ENCODE measurements at places on chromosomes 1 and 21.

GRCh38 chr1:44437107-44437716, 32.2 kb downstream of the RNF220 start:
- peak; percentile 91 for DNase-seq

DNA sequence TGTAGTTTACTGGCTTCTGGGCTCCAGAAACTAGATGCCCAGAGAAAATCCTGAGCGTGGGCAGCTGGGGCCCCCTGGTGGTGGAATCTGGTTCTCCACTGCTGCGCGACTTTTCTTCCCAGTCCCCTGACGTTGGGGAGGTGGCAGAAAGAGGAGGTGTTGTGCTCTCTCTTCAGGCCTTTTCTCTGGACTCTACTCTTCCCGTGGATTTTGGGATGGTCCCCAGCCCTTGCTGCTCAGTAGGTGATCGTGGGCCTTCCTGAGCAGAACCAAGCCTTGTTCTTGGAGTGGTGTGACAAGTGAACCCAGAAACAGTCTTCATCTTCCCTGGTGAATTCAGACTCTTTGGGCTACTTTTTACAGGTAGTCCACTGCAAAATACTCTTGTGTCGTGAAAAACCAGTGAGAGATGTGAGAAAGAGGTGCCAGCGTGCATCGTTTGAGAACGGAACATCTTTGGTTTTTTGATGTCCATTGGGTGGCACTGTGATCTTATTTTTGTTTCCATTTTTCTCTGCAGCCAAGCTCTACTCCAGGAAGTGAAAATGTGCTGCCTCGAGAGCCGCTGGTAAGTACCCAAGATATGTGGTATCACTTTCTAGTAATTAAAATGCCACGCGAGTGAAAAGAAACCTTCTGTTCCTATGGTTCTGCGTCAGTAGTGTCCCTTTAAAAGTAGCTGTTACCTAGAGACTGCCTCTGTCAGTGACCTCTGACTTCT, 20.2 kb downstream of the PEX14 start:
- DNase-seq, result peak; percentile 99

GRCh38 chr1:56644919-56645676, at the start of gene PRKAA2:
Gene PRKAA2 (plus strand): TSS chr1:56645314. CDS start chr1:56645388, 74 bp downstream.
- DNase-seq, result peak; percentile 65

- no peak for DNase-seq
These were observed 23.8 kb upstream of the KCNA10 start for GRCh38 chr1:110542725-110543124.

DNA sequence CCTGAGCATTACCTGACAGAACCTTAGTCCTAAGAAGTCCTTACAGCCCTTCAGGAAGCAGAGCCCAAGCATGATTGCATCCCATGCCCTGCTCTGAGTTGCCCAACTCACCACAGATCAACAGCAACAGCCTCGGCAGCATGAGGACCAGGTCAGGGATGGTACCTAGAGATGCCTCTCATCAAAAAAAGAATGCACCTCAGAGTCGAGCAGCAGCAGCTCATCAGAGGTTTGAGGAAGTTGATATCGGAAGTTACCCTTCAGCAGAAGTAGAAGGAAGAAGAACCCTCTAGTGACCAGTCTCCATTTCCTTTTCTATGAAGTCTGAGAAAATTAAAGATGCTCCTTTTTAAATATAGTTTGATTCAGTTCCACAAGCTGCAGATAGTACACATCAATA, at the start of gene FCRL1:
FCRL1 (minus strand) TSS at position 225 of the 400 bp plus-strand sequence; CDS start at position 142, 83 bp downstream.
- no peak for DNase-seq

DNA sequence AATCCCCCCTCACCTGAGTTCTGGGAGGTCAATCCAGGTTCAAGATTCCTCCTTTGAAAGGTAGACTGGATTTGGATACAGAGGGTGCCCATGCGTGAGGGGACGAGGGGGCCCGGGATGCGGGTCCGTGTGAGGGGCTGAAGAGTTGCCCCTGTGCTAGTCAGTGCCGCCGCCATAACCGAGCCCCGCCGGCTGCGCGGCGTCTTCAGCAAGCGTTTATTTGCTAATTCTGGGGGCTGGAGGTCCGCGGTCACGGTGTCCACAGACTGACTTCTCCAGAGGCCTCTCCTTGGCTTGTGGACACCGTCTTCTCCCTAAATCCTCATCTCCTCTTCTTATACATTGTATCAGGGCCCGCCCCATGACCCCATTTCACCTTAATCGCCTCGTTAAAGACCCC, 20.9 kb upstream of the SAMD11 start:
- no peak for DNase-seq

GRCh38 chr1:200866521-200866920, 6.3 kb upstream of the GPR25 start:
- DNase-seq, result no peak

GRCh38 chr1:4615501-4615900, 38.9 kb upstream of the AJAP1 start:
- DNase-seq, result no peak

- no peak for DNase-seq
These were observed 133.9 kb upstream of the NFIA start for GRCh38 chr1:60948486-60948885.

- DNase-seq, result no peak
These were observed 125.0 kb downstream of the FOXD2 start for GRCh38 chr1:47562799-47563198.

DNA sequence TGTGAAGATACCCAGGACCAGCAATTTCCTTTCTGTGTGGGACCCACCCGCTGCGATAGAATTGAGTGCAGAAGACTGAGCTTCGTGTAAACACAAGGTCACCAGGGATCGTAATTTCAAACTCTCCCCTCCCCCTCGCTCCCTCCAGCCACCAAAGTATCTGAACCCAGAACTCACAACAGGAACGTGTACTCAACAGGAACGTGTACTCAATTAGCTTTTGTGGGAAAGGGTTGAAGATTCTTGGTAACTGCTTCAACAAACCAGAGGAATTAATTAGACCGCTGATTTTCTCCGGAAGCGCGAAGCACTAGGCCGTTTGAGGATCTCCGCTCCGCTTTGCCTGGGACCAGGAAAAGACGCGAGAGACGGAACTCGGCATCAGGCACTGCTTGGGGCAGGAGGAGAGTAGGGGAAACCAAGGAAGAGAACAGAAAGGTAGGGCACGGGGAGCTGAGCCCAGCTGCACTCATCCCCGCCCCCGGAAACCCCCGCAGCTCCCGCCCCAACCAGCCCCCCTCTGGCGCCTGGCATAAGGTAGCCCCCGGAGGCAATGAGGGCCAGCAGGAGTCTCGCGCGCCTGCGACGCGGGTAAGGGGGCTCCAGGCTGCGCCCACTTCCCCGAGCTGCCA, 453 bp downstream of the DRAM2 start:
- DNase-seq, result peak; percentile 60

DNA sequence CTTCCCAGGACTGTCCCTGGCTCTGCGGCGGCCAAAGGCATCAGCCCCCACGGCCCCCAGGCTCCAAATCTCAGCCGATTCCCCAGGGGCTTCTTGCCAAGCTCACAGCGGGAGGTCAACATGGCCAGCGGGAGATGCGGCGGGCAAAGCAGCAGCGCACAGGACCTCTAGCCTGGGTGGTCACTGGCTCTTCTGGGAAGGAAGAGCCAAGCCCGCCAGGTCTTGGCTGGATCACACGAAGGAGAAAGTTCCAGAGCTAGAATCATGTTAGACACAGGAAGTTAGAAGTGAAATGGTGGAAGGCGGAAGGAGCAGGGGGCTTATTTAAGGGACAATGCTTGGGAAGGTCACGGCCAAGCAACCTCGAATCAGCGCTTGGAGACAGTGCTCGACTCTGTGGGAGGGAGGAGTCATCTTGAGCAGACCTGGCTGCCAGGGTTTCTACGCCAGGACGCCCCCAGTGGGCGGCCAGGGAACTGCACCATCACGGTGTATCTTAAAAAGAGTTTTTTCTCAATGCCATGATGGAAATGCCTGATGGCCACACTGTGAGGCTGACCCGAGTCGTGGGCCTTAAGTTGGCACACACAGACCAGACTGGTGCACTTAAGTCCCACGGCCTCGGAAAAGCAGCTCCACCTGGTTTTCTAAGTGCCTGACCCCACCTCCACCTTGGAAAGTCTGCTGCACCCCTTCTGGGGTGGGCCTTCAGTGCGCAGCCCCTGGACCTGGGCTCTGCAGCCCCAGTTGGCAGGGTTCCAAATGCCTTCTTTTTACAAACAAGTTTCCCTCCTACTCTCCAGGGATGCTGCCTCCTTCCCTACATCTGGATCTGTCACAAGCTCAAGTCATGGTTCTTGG, 29.3 kb downstream of the SLC66A1 start:
- peak; percentile 56 for DNase-seq

DNA sequence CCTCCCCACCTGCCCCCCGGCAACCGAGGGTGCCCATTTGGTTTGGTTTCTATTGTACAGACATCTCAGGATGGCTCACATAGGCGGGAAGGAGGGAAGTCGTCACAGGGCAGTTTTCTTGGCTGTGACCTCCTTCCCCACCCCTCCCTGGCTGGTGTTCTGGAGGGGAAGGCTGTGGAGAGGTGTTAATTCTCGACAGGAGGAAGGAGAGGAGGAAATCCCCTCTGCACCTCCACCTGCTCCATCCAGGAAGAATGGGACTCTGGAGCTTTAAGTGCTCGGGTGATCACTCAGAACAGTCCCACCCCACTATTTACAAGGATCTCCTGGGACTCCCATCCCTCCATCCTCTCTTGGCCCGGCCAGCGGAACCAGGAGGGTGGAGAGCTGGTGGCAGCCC, 7.6 kb downstream of the MEX3A start:
- DNase-seq, result no peak

DNA sequence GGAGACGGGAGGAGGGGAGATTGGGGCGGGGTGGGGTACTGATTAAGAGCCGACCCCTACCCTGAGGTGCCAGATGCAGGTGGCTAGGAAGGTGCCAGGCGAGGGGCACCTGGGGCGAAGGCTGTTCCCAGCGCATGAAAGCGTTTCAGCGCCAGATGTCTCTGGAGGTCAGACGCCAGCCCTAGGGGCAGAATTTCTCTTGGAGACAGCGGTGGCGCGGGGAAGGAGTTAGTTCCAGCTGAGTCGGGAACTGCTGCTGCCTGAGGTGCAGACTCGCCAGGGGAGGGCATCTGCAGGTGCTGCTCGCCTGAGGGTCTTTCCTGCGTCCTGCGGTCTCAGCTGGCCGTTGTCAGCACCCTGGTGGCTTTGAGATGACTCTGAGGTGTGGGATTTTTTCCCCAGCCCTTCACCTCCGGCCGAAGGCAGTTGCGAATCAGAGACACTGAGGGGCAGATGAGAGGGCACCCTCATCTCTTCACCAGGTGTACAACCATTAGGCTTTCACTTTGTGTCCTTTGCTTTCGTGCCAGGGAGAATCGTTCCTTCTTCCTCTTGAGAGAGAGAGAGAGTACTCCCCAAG, 539 bp downstream of the CGN start:
- DNase-seq, result peak; percentile 66

DNA sequence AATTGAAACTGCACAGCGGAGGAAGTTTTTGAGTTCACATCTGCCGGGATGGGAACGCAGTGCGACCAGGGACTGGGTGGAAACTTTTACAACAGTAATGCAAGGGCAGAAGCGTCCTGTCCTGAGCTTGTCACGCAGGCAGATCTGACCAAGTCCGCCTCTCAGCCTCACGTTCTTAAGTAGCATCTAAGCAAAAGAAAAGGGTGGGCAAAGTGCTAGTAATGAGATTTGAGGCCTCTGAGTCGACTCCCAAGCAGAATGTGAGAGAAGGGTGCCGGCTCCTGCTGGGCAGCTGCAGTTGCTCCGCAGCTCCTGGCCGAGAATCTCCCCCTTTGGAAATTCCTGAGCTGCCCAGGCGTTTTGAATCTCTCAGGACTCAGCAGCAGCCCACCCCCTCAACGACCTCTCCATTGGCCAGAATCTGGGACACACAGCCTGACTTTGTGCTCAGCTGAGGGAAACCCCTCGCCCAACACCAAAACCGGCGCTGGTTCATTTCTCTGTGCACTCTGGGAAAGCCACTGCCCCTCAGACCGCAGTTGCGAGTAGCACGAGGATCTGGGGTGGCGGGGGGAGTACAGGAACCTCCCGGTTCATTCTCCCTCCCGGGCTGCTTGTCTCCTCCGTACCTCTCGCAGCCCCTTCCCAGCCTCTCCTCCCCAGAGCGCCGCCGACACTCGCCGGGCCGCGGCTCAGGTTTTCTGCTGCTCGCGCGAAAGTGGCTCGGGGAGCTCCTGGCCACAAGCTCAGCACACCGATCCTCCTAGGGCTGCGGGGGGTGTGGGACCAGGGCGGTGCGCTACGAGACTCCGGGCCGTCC, 913 bp upstream of the S1PR1 start:
- peak; percentile 17 for DNase-seq

GRCh38 chr1:14875524-14876509, 277.3 kb downstream of the KAZN start:
- DNase-seq, result peak; percentile 82

DNA sequence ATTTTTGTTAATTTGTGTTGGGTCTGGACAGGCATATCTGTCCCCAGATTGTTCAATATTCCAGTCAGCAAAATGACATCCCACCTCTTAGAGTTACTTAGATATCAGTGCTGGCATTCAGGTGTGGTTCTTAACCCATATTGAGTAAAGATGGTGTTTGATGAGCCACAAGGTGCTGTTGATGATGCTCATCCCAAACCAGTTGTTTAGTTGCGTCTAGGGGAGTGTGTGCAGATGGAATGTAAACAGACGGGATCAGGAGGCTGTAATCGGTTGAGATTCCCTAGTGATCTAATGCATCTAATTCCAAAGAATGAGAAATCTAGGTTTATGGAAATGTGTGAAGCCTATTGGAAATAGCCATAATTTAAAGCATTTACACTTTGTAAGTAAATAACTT, 1.1 kb downstream of the HOOK1 start:
- peak; percentile 36 for DNase-seq

DNA sequence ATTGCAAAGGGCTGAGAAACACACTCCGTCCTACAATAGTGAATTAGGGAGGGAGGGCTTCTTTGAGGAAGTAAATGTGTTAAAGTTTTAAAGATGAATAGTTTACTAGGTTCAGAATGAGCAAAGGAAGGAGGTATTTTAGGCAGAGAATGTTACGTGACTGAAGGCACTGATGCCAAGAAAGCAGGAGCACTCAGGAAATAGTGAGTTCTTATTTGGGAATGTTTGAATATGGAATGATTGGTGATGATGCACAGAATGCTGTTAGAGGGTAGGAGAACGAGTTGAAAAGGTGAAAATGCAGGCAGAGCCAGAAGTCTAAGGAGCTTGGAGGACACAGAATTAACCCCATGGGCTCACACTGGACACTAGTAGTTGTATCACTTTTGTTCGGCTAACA, 108.0 kb downstream of the NRIP1 start:
- no peak for DNase-seq

Data from NCI-H510A treated with DMSO at 0.1 percent for 48 hours (cell line).